ENCODE measurements at places on chromosomes 6 and 20.

DNA sequence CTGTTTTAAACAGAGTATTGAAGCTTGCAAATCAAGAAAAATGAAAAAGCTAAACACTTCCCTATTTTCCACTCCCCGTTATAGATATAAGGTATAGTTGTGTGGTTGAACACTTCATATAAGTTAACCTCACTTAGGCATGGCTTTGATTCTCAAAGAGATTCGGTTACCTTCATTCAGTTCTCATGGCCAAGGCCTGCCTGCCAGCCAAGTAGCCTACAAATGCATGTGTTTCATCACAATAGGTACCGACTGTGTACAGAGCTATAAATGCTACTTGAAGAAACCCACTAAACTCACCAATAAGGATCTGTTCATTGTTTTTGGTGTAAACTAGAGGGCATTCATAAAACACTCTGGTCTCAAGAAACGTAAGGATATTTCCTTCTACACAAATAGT is 27.8 kb downstream of the PM20D2 start:
- DNase-seq, result no peak

- no peak for DNase-seq
Measured at GRCh38 chr6:157047951-157048350, 270.8 kb downstream of the ARID1B start.

DNA sequence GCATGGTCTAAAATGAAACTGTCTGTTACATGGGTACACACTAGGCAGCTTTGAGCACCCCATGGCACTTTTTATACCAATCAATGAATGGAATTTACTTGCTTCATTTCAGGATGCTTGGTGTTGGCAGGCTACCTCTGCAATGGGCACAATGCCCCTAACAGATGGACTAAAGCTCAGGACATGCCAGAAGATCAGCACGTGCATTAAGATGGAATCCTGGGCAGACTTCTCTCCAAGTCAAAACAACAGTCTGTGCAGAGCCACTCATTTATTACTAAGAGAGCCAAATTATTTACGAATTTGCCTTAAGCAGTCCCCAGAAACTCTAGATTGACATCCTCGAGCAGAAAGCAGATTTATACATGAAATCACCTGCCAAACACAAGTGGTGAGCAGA is 55.8 kb upstream of the SCML4 start:
- DNase-seq, result no peak

DNA sequence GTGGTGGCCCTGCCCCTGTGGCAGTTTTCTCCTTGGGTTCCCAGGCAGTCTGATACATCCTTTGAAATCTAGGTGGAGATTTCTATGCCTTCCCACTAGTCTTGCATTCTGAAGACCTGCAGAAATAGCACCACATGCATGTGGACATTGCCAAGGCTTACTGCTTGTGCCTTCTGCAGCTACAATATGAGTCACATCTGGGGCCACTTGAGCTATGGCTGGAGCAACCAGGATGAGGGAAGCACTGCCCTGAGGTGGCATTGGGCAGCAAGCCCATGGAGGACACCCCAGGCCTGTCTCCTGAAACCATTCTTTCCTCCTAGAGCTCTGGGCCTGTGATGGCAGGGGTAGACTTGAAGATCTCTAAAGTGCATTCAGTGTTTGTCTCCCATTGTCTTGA is 15.7 kb upstream of the HLA-DQB2 start:
- DNase-seq, result no peak

DNA sequence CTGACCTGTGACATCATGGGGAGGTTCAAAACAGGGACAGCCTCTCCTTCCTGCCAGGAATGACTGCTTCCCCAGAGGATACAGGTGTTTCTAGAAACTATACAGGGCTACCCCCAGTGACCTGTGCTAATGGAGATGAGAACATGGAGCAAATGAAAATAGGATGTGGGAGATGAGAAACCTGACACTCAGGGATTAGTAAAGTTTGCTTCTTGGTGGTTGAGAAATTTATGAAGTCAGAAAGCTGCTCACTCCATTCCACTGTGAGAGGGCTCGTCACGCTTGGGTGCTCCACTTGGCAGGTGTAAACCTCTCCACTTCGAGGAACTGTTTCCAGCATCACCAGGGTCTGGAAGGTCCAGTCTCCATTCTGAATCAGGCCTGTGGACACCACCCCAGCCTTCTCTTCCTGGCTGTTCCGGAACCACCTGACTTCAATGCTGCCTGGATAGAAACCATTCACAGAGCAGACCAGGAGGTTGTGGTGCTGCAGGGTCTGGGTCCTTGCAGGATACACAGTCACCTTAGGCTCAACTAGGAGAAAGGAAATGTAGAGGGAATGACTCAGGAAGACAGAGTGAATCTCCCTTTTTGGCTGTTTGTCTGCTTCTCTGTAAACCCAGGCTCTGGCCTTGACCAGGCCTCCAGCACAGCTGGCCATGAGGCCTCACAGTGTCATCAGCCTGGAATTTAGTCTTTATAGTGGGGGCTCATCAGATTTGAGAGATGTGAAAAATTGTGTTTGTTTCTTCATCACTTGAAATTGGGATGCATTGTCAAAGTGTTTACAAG is 10.8 kb downstream of the HLA-DRB5 start:
- no peak for DNase-seq

Measured in activated T-cell treated with anti-CD3 and anti-CD28 coated beads for 1 hour (primary cell).